ENCODE measurements at places on chromosomes 13 and 19.
A peak's percentile ranks its signal among the peaks of the same experiment; 100 is the strongest.

DNA sequence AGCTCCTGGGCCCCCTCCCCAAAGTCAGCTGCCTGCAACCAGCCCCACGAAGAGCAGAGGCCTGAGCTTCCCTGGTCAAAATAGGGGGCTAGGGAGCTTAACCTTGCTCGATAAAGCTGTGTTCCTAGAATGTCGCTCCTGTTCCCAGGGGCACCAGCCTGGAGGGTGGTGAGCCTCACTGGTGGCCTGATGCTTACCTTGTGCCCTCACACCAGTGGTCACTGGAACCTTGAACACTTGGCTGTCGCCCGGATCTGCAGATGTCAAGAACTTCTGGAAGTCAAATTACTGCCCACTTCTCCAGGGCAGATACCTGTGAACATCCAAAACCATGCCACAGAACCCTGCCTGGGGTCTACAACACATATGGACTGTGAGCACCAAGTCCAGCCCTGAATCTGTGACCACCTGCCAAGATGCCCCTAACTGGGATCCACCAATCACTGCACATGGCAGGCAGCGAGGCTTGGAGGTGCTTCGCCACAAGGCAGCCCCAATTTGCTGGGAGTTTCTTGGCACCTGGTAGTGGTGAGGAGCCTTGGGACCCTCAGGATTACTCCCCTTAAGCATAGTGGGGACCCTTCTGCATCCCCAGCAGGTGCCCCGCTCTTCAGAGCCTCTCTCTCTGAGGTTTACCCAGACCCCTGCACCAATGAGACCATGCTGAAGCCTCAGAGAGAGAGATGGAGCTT lies 4.7 kb upstream of the CEACAM5 start:
- no peak for DNase-seq

GRCh38 chr13:42041011-42041683 lies 7.3 kb upstream of the DGKH start:
- DNase-seq = peak; percentile 70

DNA sequence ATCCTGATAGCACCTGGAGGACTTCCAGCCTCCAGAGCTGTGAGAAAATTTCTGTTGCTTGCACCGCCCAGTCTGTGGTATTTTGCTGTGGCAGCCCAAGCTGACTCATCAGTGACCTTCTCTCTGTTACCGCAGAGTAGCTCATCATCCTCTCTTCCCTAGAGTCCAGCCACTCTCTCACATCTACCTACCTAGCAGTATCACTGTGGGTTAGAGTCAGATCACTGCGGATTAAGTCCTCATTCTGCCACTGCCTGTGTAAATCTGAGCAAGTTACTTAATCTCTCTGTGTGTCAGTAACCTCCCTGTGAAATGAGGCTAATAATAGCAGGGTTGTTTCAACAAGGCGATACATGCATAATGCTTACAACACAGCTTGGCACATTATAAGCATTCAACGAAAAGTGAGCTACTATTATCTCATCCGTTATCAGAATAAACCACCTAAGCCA lies 40.3 kb upstream of the USPL1 start:
- DNase-seq = peak; percentile 56

DNA sequence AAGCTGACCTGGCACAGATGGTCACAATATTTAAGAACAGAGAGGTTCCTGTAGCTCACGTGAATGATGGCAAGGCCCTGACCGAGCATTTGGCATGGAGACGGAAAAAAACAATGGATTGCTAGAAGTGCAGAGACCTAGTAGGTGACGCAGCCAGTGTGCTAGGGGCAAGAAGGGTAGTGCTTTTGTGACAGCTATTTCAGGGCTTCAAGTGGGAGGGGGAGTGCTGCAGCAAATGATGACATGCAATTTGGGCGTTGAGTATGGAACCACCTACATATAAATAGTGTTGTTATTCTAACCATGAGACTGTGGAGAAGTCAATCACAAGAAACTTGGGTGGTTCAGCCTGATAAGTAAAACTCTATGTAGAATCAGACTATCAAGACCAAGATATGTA lies 65.7 kb upstream of the IL17D start:
- no peak for DNase-seq

- no peak for DNase-seq
These were observed 42.7 kb downstream of the GATAD2A start for GRCh38 chr19:19448238-19448544.

GRCh38 chr13:36998624-36999041 lies 507 bp downstream of the ALG5 start:
- peak; percentile 29 for DNase-seq
